Cortex of kidney (tissue), 1 donor: ENCODE measurements at places on chromosomes 5 and 9.

DNA sequence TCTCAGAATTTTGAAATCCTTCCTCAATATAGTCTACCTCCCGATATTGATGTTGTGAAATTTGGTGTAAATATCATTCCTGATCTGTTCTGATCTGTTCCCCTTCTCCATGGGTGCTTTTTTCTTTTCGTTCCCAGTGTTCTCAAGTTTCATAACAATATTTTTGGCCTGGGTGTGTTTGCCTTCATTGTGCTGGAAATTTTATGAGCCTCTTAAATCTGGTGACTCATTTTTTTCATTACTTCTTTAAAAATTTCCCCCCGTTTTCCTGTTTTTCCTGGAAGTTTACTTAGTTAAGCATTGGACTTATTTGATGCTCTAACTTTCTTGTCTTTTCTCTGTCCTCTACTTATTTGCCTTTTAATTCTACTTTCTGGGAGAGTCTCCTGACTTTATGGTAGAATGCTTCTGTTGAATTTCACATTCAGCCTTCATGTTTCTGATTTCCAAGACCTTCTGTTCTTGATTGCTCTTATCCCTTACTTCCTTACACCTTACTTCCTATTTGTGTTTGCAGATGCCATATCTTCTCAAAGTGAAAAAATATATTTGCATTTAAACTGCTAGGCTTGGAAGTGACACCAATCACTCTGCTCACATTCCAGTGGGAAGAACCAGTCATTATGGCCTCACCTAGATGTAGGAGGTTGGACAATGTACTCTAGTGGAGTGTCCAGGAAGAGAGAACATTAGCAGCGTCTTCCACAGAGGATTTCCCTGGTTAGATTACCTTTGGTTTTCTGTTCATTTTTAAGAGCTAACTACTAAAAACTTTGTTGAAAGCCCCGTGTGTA, 441.9 kb downstream of the ARHGEF28 start:
- DNase-seq = no peak

- DNase-seq = no peak
These were observed 439.6 kb downstream of the CSNK1G3 start for GRCh38 chr5:123951582-123951977.

DNA sequence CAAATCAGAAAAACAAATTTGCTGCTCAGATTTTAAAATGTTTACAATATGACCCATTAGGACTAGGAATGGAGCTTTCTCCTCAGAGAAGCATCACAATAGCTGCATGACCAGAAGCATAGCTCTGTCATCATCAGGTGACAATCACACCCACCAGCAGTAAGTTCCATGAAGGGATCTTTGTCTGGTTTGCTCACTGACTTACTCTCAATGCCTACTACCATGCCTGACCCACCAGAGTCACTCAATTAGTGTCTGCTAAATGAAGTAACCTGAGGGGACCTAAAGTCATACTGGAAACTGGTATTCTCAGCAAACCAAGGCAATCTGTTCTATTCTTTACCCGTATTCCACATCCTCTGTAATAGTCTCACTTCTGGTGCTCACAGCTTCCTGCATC, 7.7 kb downstream of the ERMP1 start:
- no peak for DNase-seq

DNA sequence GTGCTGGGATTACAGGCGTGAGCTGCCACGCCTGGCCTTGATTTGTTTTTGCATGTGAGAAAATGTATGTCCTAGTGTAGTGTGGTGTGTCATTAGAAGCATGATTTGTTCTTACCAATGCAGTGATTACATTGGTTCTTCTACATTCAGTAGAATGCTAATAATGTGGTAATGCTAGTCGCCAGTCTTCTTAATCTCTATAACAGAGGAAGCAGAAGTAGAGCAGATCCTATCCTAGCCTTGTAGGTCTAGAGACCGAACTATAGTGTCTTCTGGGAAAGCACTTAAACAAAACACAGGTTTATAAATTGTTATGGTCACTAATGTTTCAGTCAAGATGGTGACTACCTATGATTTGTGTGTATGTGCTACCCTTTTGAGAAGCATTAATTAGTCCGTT, 197.5 kb upstream of the DMRT1 start:
- no peak for DNase-seq

- no peak for DNase-seq
These were observed 55.8 kb downstream of the ENTREP1 start for GRCh38 chr9:69380811-69381210.

- no peak for DNase-seq
These were observed 32.0 kb upstream of the TMED7 start for GRCh38 chr5:115657881-115658233.

DNA sequence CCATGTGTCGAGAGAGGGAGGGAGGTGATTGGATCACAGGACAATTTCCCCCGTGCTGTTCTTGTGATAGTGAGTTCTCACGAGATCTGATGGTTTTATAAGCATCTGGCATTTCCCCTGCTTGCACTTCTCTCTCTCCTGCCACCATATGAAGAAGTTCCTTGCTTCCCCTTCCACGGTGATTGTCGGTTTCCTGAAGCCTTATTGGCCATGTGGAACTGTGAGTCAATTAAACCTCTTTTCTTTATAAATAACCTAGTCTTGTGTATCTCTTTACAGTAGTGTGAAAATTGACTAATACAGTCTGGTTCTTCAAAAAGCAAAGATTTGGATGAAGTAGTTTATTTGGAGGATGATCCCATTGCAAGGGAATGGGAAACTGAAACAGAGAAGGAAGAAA, 11.3 kb upstream of the MIER3 start:
- DNase-seq = no peak

DNA sequence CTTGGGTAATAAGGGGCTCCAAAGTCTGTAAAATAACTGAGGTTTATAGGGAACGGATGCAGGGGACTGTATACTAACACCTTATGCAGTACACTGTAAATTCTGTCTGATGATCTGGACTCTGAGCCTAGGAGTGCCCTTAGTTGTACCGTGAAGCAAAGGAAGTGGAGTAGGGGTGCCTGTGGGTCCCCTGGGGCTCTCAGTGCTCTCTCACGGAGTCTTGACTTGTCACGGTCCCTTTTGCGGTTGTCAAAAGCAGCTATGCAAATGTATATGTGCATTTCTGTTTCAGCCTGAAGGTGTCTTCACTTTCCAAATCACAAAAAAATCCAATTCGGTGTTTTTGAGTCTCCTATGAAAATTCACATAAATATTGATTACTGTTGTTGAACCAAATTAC, 17.8 kb downstream of the DMRT1 start:
- no peak for DNase-seq

- no peak for DNase-seq
These were observed 18.1 kb downstream of the MYMK start for GRCh38 chr9:133506653-133507038.

- no peak for DNase-seq
These were observed 75.8 kb downstream of the F2RL2 start for GRCh38 chr5:76547242-76547890.

GRCh38 chr9:85647571-85647970, 94.2 kb downstream of the AGTPBP1 start:
- no peak for DNase-seq

GRCh38 chr9:794386-794785, 47.1 kb upstream of the DMRT1 start:
- DNase-seq = no peak
